ENCODE measurements at places on chromosomes 5 and 9.
A peak's percentile ranks its signal among the peaks of the same experiment; 100 is the strongest.

DNA sequence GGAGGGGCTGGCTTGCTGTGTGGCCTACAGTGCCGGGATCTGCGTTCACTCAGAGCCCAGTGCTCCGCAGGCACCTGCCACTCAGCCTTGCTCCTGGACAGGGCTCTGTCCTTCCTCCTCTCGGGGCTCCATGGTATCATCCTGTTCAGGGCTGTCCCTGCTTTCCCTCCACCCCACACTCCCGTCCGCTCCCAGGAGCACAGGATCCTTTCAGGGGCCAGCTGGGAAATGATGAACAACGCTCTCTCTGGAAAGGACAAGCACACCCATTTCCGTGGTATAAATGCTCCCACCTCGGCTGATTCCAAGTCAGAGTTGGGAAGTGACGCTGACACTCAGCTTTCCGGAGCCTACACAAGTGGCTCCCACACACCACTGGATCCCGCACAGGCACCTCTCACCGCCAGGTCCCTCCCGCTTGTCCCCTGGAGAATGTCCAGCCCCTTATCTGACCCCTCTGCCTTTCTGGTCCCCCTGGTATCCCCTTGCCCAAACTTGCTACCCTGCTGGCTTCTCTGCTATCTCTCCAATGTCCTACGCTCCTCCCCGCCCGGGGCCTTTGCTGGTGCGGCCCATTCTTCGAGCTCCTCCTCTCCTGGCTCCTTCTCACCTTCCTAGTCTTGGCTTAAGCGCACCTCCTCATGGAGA is 21.3 kb downstream of the HMCN2 start:
- DNase-seq = no peak

- no peak for DNase-seq
Observed at GRCh38 chr5:155461304-155461703, 447.7 kb downstream of the KIF4B start.

DNA sequence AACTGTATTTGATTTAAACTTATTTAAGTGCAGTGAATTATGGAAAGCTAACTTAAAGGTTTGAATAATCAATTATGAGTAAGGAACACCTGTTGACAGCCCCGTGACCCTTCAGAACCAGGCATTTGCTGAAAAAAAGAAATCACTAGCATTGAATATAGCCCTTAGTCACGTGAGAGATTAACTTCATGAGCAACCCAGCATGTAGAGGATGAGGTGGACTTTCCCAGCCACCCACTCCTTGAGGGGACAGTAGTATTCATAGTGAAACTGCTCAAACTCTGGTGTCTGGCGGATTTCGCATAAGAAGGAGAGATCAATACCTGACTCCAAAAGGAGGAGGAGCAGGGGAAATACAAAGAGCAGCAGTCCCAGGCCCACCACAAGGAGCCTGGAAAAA is 184.8 kb upstream of the RASEF start:
- no peak for DNase-seq

DNA sequence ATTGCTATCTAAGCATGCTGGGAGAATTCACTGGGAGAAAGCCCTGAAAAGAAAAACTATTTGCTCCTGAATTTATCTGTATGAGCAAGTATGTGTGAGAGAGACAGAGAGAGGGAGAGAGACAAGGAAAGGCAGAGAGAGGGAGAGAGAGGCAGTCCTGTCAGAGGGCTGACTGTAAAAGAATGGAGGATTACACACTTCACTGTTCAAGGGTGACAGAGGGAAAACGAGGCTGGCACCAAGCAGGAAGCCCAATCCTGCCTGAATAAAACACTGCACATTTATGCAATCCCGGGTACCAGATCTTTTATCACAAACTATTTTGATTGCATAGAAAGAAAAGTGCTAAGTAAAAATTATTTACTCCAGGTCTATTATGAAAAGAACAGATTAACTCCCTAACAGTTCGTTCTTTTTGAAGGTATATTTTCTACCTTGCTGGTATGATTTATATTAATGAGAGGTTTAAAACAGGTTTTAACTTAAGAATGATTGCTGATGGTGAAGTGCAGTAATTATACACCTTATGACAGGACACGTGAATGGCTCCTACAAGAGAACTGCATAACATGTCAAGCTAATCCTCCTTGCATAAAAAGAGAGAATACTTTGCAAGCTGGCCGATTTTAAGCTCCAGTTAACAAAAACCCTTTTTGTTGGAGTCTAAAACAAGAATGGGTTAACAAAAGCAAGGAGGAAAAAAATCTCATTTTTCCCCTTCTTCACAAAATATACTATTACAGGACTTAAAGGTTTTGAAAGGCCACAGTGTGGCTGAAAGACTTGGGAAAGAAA is 82.5 kb downstream of the NFIB start:
- DNase-seq = no peak

DNA sequence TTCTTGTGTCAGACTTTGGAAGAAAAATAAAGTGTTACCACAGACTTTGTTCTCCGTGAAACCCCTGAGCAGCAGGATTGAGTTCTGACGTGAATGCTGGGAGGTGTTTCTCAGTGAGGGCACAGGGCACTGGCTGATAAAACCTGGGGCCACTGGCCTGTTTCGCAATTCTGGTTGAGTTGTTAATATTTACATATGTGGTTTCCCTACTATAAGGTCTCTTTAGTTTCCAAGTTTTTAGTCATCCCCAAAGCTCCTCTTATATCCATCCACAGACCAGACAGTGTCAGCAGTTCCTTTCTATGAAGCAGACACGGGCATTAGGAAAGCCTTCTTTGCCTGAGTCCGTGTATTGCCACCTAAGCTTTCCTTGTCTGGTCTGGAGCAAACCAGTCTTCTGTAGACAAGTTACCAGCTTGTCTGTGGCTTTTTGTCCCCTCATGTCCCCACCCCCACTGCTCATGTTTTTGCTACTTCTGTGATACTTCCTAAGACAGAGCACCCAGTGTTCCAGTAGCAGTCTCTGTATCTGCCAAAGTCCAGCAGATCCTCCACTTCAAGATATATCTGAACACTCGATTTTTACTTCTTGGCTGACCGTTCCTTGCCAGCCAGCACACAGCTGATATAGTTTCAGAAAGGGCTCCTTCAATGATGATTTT is 42.0 kb downstream of the ACO1 start:
- peak; percentile 61 for DNase-seq

DNA sequence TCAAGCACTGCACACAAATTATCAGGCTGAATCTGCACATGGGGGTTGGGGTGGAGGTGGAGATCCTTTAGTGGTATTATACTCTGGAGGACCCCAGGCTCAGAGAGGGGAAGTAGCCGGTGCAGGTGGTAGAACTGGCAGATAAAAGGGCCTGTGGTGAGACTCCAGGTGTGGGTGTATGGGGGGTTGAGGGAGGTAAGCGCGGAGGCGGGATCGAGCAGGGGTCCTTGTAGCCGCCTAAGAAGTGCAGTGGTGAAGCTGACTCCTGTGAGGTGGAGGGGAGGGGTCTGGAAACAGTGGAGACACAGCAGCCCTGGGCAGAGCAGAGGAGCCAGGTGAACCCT is 841 bp downstream of the ACSL6 start:
- DNase-seq = no peak

GRCh38 chr9:9718691-9719090 is 894.1 kb downstream of the PTPRD start:
- DNase-seq = no peak

DNA sequence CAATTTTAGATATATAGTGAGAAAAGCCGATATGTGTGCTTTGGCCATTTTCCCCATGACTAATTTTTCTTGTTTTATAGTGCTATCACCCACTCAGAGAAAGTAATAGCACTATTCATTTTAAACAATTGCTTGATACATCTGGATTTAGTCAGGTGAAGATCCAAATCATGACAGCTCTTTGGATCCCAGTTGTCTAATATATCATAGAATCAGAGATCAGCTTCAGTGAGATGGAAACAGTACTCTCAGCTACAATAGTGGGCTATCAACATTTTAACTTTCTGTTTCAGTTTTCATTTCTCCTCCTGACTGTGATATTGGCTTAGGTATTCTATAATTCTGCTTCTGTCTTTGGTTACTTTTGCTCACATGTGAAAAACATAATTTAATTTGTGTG is 38.7 kb downstream of the VCAN start:
- DNase-seq = peak; percentile 29

GRCh38 chr5:88854769-88855168 is 28.2 kb downstream of the MEF2C start:
- DNase-seq = no peak

DNA sequence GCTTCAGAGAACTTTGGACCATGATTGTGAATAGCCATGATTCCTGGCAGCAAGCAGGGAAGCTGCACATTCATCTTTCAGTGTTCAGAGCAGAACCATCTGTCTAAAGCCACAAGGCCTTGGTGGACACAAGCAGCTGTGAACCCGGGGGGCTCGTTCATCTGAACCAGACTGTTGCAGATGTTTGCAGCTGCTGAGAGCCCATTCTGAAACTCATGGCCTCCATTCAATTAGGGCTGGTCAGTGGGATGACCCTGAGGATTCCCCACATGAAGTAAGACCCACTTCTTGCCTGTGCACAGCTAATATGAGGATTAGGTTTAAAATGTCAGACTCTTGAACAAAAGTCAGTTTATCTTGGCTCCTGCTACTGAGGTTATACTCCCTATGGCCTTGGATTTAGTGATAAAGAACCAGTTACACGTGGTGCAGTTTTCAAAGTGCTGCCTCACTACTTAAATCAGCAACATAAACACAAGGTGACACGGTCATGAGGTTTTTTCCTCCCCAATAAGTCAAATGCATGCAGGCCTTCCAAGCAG is 109.8 kb upstream of the IFNK start:
- no peak for DNase-seq

- peak; percentile 52 for DNase-seq
Observed at GRCh38 chr9:77980622-77981021, 51.0 kb downstream of the GNAQ start.

DNA sequence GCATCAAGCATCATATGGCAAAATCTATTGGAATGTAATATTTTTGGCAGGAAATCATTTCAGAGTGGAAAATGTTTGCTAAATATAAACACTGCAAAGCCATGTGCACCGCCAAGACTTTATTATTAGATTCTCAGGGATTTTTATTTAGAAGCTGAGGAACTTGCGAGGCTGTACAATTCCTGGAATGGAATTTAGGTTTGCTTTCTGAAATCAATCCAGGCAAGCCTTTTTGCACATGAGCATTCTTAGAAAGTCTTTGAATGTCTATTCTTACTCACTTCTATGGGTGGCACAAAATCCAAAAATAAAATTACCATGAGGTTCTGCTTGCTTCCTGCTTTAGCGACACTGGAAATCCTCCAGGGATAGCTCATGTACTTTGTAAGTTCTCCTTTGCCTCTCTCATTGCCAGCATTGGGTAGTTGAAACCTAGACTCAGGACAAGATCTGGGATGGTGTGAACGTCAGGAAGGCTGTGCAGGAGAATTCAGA is 71.5 kb upstream of the PALM2AKAP2 start:
- DNase-seq = no peak

DNA sequence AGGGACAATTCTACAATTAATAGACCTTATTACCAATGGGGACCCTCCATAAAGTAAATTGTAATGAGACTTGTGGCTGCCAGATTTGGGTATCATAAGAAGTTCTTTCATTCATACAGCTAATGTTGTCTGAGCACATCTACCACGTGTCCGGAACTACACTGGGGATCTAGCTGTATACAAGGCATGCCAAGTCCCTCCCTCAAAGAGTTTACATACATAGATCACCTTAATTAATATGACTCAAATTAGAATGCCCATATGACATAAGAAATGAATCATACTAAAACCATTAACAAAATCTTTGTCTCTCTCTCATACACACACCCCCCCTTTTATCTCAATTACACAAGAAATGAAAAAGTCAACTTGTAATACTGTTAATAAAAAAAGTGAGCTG is 18.0 kb upstream of the NR4A3 start:
- DNase-seq = no peak

- DNase-seq = no peak
Observed at GRCh38 chr5:141692919-141693725, 11.1 kb upstream of the ARAP3 start.

Measured in suppressor macrophage treated with lipopolysaccharide for 4 hours (primary cell).